ENCODE measurements at places on chromosomes 7 and 10.
A peak's percentile ranks its signal among the peaks of the same experiment; 100 is the strongest.

DNA sequence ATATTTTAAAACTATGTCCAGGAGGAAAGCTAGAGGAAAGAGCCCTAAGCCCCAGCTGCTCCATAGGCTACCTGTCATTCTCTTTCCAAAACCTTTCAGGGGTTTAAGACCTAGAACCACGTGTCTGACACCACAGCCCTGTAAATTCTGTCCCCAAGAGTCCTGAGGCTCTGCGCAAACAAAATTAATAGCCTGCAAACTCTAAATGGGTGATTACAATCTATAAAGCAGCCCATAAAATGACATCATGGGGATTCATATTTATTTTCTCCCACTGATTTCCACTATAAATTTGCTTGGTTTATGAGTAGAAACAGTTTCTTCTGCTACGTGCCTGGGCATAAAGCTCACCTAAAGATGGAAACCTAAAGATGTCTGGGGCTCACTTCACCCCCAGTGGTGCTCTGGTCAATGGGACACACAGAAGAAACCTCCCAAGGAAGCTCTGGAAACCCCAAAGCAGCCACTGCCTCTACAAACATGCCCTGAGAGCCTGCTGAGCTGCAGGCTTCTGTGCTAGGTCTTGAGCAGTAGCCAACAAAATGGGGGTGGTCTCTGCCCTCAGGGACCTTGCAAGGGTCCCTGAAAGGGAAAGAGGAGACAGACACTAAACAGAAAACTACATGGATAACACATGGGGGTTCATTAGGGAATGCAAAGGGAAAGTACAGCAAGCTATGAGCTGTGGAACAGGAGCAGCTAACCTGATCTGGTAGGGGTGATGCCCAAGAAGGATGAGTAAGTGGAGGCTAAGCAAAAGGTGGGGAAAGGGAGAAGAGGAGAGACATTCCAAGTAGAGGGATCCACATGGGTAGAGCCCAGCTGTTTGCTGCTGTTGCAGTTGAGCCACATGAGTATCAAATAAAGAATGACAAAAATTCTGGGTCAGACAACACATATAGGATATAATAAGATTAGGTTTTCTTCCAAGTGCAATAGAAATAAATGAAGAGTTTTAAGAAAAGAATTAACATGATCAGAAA, 331.7 kb downstream of the KCNMA1 start:
- peak; percentile 75 for DNase-seq

- no peak for DNase-seq
These were observed 103.3 kb downstream of the TPST1 start for GRCh38 chr7:66308411-66308810.

DNA sequence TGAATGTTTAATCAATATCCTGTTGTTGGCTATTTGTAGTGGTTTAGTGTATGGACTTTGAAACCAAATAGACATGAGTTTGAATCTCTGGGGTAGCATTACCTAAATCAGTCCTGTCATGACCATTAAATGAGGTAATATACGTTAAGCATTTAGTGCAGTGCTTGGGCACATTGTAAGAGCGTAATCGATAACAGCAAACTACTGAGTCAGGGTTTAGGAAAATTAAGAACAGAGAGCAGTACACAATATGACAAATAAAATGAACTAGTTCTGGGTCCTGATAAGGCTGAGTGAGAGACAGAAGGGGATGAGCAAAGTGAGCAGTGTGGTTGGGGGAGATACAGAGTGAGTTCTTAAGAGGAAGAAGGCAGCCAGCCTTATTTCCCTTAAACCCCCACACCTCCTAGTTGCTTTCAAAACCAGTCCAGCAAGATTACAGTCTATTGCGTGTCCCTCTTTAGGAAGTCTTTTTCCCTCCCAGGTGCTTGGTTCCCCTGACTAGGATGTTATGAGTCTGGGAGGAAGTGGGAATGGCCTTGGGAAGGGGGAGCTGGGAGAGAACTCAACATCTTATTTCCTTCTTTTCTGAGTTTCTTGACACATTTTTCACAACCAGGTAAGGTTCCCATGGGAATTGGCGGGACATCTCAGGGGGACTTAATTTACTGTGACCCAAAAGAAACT, 171.0 kb downstream of the SND1 start:
- DNase-seq, result no peak

GRCh38 chr10:128466831-128467371, 340.7 kb upstream of the MKI67 start:
- DNase-seq, result no peak

DNA sequence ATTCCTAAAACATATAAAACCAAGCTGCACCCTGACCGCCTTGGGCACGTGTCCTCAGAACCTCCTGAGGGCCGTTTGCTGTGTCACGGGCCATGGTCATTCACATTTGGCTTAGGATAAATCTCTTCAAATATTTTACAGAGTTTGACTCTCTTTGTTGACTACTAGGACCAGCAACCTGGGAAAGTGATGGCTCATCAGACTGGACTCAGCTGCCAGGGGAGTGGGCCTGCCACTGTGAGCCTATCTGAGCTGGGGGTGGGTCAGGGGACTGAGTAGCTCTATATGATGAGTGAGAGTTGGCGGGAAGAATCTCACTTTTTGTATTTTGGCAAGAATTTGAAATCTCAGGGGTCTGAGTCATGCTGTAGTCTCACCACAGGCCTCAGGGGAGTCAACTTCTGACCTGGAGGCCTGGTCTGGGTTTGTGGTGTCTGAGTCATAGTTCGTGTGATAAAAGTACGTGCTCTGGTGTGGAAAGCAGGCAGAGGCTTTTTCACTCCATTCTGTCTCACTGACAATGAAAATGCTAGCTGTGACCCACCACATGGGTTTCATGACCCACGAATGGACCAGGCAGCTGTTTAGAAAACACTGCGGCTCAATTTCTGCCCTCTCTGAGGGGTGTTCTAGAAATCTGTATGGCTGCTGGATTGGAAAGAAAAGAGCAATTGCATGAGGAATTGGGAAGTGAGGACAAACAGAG, 4.2 kb upstream of the UPP1 start:
- peak; percentile 99 for DNase-seq

DNA sequence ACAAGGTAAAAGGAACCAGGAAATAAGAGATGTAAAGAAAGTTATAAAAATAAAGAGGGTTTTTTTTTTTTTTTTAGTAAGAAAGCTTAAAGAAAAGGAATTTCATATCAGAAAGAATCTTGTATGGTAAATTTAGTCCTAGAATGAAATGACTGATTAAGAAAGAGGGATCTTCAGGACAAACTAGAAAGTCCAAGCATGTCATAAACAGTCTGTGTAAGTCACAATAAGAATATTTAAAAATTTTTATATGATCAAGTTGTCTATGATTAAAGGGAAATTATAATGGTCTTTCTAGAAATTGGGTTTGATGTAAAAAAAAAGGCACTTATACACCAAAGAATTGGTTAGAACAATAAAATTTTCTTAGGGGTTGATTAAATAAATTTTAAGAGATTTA, 289.5 kb downstream of the XPNPEP1 start:
- no peak for DNase-seq

DNA sequence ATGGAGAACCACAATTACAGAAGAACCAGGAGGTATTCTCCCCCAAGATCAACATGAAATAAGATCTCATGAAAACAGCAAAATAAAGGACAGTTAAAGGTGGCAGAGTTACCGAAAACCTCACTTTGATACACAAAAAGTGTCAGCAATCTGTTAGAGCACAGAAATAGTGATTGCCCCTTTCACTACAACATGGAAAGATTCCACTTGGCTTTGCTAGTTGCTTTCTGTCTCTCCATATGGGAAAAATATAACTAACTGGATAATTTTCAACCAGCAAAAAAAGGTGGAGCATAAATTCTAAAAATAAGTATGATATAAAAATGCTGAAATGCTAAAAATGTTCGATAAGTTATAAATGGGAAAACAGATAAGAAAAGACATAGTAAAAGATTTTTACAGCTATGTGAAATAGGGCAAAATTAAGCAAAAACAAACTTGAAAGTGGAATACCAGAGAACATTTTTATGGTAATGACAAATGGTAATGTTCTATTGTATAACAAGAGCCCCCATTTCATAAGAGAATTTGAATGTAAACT, 90.2 kb downstream of the GPR85 start:
- DNase-seq, result no peak
